ENCODE measurements at places on chromosomes 1 and 21.

GRCh38 chr1:212561501-212561931, 47.0 kb upstream of the ATF3 start:
- no peak for DNase-seq

- no peak for DNase-seq
Measured at GRCh38 chr1:230384380-230385157, 41.6 kb downstream of the PGBD5 start.

GRCh38 chr1:105172788-105173187, 1423.1 kb downstream of the AMY1C start:
- peak; percentile 16 for DNase-seq

DNA sequence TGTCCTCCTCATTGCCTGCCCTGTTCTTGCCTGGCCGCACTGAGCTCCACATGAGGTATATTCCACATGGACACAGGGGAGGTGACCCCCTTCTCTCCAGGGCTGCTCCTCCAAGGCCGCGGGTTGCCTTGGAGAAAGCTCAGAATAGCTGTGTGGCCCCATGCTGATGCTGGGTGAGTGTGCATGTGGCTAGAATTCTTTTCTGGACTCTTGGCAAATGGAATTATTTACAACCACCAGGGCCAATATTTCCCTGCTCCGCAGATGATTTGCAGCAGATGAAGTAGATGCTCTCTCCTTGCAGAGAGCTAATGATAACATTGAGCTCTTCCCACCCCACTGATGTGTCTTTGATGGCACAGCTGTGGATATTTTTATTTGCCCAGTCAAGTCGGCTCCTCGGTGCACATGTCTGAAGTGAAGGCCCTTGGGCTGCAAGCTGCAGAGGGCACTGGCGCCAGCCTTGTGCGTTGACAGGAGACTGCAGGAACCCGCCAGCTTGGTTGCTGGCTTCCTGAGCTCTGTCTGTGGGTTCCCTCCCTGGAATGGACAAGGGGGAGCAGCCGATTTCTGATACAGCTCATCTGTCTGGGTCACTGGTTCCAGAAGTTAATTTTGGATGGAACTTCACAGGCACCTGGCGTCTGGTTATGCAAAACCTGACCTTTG, 404.7 kb upstream of the VAMP3 start:
- no peak for DNase-seq

GRCh38 chr21:45256912-45257672, 30.6 kb downstream of the POFUT2 start:
- no peak for DNase-seq

DNA sequence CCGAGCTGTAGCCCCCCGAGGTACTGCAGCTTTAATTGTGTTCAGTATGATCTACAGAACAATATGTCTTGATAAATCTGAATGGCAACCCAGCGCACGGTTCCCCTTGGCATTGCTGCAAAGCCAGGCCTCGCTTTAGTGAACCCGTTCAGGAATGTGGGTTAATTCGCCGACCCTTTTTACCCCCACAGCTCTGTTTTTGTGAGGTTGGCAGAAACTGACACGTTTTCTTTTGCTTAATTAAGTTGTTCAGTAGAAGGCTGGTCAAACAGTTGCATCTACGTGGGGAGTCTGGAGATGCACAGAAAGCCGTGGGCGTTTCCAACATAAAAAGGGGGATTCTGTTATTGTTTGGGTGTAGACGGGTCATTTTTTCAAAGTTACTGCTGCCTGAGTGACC, 43.2 kb downstream of the OLIG1 start:
- DNase-seq: no peak

- no peak for DNase-seq
Measured at GRCh38 chr1:43313771-43314170, 13.0 kb downstream of the TIE1 start.

- no peak for DNase-seq
Measured at GRCh38 chr1:75132812-75133619, 1.2 kb upstream of the LHX8 start.

GRCh38 chr1:109616391-109616790, 3.0 kb downstream of the GNAT2 start:
- DNase-seq: no peak

- DNase-seq: no peak
Measured at GRCh38 chr1:118143831-118144230, 41.2 kb downstream of the SPAG17 start.

- DNase-seq: no peak
Measured at GRCh38 chr1:36570006-36570405, 87.3 kb upstream of the CSF3R start.

DNA sequence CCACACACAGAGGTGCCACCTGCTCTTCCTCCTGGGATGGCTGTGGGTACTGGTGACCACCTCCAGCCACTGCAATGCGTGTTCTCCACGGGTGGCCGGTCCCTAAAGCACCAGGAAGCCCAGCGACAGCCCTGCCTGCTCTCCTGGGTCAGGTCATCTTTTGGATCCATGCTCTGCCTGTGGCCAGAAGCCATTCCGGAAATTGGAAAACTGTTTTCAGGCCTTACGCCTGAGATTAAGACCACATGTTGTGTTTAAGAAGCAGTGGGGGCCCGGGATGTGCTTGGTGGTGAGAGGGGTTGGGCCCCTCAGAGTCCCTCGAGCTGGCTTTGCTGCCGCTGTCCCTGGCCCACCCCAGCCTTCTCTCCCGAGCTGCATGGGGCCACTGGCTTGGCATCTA, 150.8 kb downstream of the PEX14 start:
- no peak for DNase-seq

DNA sequence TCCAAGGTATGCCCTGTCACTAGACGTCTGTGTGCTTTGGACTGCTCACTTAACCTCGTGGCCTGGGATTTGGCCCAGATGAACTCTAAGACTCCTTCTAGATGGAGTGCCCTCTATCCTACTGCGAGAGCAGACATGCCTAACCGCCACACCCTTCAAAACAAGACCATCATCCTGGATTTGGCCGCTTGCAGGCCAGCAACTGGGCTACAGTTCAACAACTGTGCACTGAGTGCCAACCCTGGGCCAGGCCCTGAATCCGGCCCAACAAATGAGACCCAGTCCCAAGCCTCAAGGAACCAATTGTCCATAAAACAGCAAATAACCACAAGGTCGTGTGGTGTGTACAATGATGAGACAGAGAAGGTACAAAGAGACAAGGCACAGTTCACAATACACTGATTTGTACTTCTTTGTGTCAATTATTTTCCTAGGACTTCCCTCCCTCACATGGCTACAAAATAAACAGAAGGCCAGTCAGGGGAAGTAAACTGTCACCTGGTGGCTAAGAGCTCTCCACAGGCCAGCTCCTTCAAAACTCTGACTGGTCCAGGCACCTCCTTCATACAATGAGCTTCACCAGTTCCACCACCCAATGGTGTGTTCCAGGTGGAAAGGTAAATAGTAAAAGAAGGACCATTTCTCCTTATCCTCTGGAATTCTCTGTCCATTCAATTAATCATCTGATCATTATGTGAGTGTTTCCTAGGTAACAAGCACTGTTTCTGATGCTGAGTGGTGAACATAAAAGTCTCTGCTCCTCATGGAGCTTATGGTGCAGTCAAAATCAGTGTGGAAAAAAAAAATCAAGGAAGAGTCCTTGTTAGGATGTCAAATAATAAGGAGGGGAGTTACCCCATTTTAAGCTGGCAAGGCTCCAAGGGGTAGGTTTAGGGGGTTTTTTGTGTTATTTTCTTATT, 60.4 kb downstream of the CAPZB start:
- no peak for DNase-seq

GRCh38 chr1:39331647-39332046, 127.2 kb downstream of the MACF1 start:
- DNase-seq: no peak

DNA sequence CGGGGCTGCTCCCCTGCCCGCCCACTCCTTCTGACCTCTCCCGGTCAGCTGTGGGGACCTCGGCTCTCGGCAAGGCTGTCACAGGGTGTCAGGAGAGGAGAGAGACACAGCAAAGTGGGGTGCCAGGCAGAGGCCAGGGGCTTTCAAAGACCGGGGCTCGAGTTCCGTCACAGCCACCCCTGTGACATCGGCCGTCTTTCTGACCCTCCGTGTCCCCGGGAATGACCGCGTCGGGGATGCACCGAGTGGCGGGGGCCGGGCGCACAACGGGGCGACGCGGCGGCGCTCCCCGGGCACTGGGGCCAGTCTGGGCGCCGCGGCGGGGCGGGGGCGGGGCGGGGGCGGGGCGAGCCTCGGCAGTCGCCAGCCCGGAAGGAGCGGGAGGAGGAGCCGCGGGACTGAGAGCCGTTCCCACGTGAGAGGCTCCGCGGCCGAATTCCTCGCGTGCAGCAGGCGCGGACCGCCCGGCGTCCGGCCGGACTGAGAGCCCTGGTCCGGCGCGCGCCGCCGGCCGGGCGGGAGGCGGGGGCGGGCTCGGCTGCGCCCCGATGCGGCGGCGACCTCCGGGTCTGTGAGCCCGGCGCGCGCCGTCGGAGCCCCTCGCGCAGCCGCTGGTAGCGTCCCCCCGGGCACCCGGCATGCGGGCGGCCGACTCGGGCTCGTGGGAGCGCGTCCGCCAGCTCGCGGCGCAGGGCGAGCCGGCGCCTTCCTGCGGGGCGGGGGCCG, 229.7 kb upstream of the TMEM51 start:
- DNase-seq: no peak

- no peak for DNase-seq
Measured at GRCh38 chr1:89151047-89151446, 24.8 kb downstream of the GBP7 start.

DNA sequence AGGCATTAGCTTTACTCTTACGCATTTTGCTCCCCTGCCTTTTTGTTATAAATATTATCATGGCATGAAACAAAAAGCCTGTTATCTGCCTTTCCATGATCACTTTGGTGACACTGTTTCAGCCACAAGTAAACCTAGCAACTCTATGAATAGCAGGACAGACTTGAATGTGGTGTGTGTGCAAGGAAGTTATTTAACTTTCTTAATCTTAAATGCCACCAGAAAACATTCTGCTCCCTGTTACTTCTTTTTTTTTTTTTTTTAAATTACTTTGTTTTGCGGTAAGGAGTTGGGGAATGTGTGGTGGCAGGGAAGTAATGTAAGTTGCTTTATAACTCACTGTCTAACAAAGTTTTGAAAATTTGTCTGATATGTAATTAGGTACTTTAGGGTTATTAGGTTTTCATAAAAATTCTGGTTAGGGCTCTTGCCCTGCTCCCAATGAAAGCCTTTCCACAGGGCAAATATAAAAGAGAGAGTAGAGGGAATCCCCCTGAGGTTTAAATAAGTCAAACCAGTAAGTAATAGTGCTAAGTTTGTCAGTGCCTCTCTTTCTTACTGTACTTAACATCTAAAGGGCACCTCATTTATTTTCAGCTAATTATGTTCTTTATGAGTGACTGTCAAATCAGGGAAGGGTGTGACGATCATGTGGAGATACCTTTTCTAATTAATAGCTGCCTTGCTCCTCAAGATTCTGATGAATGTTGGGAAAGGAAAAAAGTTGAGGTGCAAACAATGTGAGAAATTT, 39.5 kb downstream of the RASAL2 start:
- DNase-seq: no peak

- DNase-seq: peak; percentile 50
Measured at GRCh38 chr1:29835406-29835805, 599.1 kb downstream of the PTPRU start.

- DNase-seq: no peak
Measured at GRCh38 chr1:65420590-65421350, at the start of the genes LEPR and LEPROT. TSS of gene LEPR (plus strand) at chr1:65420668. CDS start at chr1:65565566, 144,898 bp downstream. TSS of gene LEPROT (plus strand) at chr1:65420668. CDS start at chr1:65420725, 57 bp downstream.

- no peak for DNase-seq
Measured at GRCh38 chr1:173405834-173406233, 71.3 kb upstream of the PRDX6 start.

DNA sequence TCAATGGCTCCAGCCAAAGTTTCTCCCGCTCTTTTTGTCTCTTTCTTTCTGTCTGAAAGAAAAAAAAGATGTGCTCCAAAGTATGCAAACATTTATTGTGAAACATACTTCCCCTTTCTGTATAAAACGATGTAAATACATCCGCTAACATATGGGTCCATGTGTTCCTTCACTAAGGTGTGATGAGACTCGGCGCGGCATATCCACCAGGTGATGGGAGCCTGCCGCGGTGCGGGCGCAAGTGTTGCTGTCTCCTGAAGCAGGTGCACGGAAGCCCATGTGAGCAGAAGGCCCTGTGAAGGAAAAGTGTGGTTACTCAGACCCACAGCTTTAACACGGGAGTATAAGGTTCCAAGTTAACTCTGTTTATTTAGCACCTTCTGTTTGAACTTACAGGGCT, 466.6 kb upstream of the C1orf87 start:
- DNase-seq: no peak

GRCh38 chr1:161709373-161709772, 2.3 kb downstream of the FCRLA start:
- no peak for DNase-seq

DNA sequence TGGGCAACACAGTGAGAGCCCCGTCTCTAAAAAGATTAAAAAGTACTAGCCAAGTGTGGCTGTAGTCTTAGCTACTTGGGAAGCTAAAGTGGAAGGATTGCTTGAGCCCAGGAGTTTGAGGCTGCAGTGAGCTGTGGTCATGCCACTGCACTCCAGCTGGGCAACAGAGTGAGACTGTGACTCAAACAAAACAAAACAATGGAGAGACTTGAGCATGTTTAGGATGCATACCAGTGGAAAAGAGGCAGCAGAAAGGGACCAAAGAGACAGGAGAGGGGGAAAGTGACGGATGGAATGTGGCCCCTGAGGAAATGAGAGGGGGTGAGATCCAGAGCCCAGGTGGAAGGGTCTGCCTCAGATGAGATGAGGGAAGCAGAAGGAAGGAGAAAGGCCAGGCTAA, 358.9 kb downstream of the RPS6KC1 start:
- DNase-seq: no peak

- no peak for DNase-seq
Measured at GRCh38 chr1:67573311-67573872, 111.6 kb upstream of the GADD45A start.

- no peak for DNase-seq
Measured at GRCh38 chr21:45487891-45488600, 54.2 kb downstream of the SLC19A1 start.

- no peak for DNase-seq
Measured at GRCh38 chr21:17819877-17820229, 697 bp upstream of the C21orf91 start.

DNA sequence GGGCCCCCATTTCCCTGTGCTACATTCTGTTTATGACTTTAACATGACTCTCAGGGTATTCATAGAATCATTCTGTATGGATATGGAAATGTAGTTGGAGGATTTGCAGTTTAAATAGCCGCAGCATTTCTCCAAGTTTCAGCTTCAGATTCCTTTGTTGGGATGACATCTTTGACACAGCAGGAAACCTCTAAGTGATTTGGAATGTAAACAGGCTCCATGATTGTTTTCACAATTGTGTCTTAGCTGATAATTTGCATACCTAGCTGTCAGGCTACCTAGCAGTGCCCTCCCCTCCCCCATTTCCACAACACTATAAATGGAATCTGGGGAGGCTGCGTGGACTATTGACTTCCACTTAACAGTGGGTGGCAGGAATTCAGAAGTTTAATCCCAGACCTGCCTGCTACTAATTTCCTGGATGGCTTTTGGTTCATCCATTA, 290.2 kb downstream of the HLX start:
- no peak for DNase-seq
